ENCODE measurements at places on chromosomes 12 and 14. TPM values are rescaled to one million over a fixed set of nuclear protein-coding genes. Genes with fewer than 3 reads are reported as not detected.

DNA sequence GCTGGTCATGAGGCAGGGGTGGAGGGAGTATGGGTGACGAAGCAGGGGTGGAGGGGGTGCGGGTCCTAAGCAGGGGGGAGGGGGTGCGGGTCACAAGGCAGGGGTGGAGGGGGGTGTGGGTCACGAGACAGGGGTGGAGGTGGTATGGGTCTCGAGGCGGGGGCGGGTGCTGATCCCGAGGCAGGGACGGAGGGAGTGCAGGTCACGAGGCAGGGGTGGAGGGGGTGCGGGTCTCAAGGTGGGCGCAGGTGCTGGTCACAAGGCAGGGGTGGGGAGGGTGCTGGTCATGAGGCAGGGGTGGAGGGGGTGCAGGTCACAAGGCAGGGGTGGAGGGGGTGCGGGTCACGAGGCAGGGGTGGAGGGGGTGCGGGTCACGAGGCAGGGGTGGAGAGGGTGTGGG is 56.5 kb downstream of the ITPK1 start:
- no peak for DNase-seq

DNA sequence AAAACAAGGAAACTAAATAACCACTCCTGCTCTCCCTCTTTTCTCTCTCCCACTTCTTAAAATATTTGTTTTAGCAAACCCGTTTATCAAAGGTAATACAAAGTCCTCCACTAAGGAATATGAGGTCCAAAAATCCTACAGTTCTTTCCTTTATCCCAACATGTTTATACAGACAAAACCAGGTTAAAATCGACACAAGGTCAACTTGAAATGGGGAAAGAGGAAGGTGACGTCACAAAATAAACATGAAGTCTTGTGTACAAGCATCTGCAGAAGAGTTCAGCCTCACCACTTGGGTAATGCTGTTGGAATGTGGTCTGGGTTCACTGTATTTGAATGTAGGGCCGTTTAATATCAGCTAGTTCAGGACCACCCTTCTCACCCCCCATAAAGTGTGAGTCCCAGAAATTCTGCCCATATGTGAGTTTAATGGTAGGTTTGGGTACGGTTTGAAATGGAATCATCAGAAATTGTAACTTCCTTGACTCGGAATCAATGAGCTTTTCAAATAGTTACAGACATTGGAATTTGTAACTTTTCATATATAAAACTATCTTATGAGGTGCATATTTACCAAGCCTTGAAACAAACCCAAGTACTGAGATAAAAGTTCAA is 120.0 kb upstream of the SLC38A2 start:
- no peak for DNase-seq

- no peak for DNase-seq
These were observed 10.2 kb downstream of the HEATR5A start for GRCh38 chr14:31410048-31410650.

- no peak for DNase-seq
These were observed 3.9 kb upstream of the BLOC1S1 start for GRCh38 chr12:55711786-55712553.

The KLHL33 gene
- 0.15 TPM for total RNA-seq

All from glutamatergic neuron (in vitro differentiated cells).